ENCODE measurements at places on chromosomes 2 and 18.

DNA sequence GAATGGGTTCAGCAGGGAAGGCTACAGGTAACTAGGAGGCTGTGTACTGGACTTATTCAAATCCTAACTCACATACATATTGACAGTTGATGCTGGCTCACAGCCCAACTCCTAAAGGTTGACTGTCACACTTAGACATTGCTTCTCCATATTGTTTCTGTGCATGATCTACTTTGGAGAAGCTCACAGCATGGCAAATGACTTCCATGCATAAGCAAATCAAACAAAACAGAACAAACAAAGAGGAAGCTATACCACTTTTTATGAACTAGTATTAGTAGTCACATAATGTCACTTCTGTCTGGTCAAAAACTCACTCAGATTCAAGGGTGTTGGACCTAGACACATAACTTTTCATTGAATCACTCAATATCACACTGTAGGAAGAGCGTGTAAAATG lies 43.8 kb upstream of the CDH19 start:
- DNase-seq: no peak

GRCh38 chr2:186917866-186918265 lies 68.9 kb upstream of the ZSWIM2 start:
- no peak for DNase-seq

- no peak for DNase-seq
These were observed 21.1 kb downstream of the ARHGAP15 start for GRCh38 chr2:143150287-143150686.

DNA sequence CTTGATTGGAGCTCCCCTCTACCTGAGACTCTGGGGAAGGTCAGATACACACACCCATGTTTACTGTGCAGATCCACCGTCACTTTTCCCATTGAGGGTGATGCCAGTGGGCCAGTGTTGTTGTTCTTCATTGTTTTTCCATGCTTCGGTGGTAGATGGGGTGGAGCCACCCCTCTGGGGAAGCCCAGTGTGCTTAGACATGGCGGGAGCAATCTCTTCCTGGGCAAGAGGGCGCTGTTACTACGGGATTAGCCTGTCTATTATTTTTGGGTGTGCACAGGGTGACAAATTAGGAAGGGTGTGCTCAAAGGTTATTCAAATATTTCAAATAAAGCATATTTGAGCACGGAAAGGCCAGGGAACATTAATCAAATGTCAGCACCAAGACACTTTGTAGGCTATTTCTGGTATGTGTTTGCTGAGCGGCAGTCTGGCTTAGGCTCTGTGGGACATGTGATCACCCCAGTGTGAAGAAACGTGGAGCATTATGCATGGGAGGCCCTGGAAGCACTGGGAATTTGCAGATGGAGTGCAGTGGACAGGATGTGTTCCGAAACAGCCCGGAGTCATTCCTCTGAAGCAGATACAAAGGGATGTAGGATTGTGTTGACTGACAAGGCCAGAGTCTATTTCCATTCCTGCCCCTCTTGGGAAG lies 34.8 kb upstream of the SMIM21 start:
- no peak for DNase-seq

- no peak for DNase-seq
These were observed 450 bp downstream of the KCNH7 start for GRCh38 chr2:162838136-162838497.

GRCh38 chr2:127092901-127093516 lies 13.9 kb downstream of the BIN1 start:
- DNase-seq: no peak

DNA sequence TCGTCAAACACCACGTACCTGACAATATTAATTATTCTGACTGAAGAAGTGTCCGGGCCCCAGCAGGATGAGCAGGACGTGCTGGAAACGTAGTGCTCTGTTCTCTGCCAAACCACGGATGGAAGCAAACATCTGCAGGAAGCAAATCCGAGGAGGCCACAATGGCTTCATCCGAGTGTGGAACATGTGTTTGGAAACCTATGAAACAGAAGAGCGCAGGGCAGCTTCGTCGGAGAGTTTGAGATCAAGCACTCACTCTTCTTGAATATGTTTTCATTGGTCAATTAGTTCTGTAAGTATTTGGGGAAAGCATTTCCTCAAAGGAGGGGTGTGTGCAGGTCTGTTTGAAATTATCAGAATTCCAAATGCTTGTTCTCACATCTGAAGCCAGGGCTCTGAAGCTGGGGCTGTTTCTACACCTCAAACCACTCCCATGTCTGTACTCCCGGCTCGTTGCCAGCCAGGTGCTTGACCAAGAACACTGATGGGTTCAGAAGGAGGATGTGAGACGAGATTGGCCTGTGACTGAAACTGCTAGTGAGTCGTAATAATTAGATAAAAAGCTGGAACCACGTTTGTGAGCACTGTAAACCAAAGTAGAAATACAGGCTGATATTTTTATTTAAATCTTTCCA lies 356.6 kb upstream of the SALL3 start:
- DNase-seq: no peak

DNA sequence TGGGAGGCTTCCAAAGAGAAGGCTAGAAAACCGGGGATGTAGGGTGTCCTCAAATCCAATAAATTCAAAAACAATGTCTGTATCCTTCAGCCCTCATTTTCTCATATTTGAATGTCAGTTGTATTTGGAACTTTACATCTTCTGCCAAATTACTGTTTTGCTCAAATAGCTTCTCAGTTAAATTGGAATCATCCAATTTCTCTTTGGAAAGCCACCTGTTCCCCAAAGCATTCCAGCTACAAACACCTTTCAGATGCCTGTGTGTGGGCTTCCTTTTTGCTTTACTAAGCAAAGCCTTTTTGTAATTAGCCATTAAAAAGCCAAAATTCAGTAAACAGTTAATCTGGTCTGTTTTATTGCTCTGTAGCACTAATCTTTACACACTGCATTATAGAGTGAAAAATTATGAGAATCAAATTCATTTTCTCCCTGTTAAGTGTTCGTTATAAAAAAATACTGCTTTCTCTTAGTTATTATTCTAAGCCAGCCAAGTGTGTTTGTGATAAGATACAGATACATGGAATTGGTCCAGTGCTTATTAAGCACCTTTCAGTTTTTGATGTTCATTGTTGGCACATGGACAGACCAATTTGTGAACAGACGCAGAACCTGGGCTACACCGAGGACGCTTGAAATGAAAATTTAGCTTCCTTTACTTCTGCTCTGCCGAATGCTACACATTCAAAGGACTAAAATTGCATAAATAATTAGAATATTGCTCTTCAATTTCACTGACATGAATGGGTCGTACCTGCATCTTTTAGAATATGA lies 151.6 kb downstream of the RTN4 start:
- no peak for DNase-seq

DNA sequence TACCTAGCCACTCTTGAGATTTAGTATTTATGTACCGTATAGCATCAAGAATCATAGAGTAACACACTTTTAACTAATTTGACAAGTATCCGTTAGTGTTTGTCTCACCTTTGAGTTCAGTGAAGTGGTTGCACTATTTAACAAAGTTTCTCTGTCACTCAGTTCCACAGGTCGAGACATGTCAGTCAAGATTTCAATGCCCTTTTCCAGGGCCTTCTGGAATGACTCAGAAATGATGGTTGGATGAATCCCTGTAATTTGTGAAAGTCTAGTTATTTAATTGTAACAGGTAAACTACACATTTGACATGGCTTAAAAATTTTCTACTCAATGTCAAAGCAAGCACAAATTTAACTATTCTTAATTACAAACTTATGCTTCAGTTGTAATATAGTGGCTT lies 9.7 kb downstream of the CCT4 start:
- no peak for DNase-seq

- DNase-seq: no peak
These were observed 46.7 kb upstream of the KCNG2 start for GRCh38 chr18:79750980-79751571.

DNA sequence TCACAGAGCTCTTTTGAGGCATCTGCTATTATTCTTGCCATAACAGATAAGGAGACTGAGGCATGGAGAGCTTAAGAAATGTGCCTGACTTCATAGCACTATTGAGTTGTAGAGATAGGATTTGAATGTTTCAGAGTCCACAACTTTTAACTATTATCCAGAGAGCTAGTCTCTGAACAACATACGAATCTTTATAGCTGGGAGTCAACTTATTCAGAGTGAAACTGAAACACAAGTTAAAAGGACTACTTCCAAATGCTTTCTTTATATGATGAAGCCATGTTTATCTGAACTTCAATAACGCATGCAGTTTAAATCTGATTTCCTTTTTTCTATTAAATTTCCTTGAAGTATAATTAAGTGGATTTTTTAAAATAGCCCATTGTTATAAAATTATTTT lies 268.8 kb downstream of the IKZF2 start:
- no peak for DNase-seq

DNA sequence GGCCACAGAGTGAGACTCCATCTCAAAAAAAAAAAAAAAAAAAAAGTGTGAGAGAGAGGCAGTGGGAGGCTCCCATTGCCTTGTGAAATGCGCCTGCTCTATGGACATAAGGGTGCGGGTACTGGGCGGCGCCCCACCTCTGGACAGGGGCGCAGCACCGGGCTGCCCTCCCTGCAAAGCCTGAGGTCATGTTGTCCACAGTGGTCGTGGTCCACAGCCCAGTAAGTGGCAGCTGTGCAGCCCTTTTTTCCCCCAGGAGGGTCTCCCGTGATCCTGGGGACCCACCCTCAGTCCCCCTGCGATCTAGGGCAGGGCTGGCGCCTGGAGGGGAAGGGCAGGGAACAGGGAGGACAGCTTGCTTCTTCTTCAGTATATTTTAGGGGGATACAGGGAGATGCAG lies 37.8 kb downstream of the LPIN1 start:
- no peak for DNase-seq

GRCh38 chr2:19488009-19488691 lies 129.7 kb upstream of the OSR1 start:
- no peak for DNase-seq

- DNase-seq: peak; percentile 10
These were observed 127.3 kb downstream of the DNER start for GRCh38 chr2:229586746-229587705.

- no peak for DNase-seq
These were observed 31.4 kb downstream of the KCNIP3 start for GRCh38 chr2:95328358-95329125.
